Stimulated activated CD4-positive, alpha-beta T cell treated with anti-CD3 and anti-CD28 coated beads, Interleukin-2, amount 100 ng/mL, for 24 hours (primary cell): ENCODE measurements at places on chromosomes 2 and 18.

GRCh38 chr2:147525819-147526489 is 318.9 kb upstream of the ACVR2A start:
- no peak for DNase-seq

- DNase-seq: no peak
Observed at GRCh38 chr2:203659331-203660049, 46.9 kb upstream of the CD28 start.

DNA sequence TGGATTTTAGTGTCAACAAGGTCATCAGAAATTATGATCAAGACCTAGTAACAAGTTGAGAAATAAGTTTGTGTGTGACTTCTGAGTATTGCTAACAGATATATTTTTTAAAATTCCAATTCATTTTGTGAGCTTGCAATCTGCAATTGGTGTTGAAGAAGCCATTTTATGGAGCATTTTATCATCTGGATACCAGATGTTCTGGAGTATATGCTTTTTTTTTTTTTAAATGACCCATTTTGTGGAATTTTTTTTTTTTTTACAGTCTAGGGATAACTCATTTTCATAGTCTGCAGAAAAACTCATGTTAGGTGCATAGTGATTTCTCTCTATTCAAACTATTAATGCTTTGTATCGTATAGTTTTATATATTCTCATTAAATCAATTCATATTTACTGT is 12.6 kb downstream of the QPCT start:
- DNase-seq: no peak

GRCh38 chr2:28269019-28269784 is 123.5 kb upstream of the FOSL2 start:
- DNase-seq: no peak

GRCh38 chr2:20525041-20526035 is 78.5 kb downstream of the RHOB start:
- DNase-seq: no peak

GRCh38 chr2:63340443-63340842 is 247.8 kb downstream of the WDPCP start:
- no peak for DNase-seq
